Progenitor cell of endocrine pancreas (in vitro differentiated cells): ENCODE measurements at places on chromosomes 12 and 14.
A peak's percentile ranks its signal among the peaks of the same experiment; 100 is the strongest.

DNA sequence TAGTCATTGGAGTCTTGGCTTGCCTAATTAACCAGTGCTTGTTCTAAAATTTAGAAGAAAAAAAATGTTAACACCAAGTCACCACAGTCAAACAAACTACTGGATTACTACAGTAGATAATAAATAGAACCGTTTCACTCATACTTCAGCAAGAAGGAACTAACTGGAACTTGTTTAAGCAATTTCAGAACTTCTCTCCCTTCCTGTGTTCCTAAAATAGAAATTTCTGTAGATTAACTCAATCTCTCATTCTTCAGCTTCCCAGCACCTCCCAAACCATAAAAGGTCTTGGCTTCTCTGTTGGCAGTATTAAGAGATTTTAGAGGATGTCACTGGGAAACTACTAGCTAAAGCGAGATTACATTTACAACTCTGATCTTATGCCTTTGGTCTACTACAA, 18.6 kb downstream of the GNS start:
- DNase-seq: no peak

DNA sequence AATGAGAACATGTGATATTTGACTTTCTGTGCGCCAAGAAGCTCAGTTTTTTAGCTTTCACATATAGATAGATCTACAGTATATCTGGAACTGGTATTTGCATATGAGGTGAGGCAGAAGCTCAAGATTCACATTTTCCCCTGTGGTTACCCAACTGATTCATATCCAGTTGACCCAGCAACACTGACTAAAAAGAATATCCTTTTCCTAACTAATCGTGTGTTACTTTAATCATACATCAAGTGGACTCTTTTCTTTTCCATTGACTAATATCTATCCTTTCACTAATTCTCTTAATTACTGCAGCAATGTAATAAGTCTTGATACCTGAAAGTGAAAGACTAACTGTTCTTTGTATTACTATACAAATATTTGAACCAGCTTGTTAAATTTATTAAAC, 236.1 kb downstream of the AEBP2 start:
- no peak for DNase-seq

DNA sequence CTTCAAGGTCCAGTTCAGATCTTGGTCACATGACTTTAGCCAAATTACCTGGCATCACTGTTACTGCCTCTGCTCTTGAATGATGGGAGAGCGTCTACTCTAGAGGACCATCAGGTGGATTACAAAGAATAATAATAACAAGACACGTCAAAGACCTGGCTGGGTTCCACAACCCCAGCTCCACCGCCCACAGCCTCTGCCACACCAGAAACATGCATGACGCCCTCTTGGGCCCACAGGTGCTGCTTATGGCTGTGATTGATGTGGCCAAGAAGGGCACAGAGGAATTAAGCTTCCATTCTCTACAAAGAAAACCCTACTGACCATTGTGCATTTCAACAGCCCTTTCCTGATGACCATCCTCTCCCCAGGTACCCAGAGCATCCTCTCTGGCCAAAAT, 18.2 kb downstream of the SERPINA3 start:
- no peak for DNase-seq

DNA sequence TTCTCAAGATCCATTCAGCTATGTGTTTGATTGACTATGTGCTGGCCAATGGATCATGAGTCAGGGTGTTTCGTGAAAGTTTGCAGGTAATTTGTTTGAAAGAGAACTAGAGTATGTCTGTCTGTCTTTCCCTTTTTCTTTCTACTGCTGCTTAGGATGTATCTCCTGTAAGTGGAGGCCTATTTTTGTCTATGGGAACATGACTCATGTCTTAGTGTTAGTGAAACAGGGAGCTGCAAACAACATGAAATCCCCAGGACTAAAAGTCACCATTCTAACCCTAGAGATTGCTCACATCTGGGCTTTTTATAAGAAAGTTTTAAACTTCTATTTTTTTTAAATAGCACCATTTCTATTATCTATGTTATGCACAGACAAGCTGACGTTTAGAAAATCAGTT, 333.0 kb downstream of the CCER1 start:
- no peak for DNase-seq

DNA sequence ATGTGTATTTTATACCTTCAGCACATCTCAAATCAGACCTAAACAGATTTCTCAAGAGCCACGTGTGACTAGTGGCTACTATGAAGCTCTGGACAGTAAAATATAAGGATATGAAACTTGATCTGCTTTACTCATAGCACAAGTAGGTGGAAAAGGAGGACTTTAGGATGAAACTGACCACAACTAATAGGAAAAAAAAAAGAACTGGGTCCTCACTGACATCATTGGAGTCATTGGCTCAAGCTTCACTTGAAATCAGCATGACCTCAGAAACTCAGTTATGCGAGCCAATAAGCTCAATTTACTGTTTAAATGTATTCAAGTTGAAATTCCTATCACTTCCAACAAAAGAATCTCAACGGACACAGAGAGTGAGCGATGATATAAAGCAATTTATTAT, 34.1 kb upstream of the CIT start:
- DNase-seq: no peak

DNA sequence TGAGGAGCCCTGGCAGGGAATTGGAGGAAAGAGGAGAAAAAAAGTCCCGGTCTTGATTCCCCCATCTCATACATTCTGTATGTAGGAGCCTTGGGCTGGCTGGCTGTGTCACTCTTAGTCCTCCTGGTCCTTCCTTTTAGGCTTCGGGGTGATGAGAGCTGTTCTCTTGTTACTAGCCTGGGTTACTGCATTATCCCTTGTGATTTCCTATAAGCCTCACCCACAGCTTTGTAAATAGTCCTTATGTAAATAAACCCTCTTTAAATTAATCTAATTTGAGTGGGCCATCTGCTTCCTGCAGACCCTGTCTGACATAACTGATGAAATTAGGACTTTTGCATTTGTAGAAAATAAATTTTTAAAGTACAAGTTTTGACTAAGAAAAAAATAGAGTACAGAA, 19.2 kb downstream of the DNM1L start:
- DNase-seq: no peak

GRCh38 chr14:77752799-77753516, 8.0 kb downstream of the SNW1 start:
- no peak for DNase-seq

GRCh38 chr14:67269298-67270060, 28.2 kb downstream of the PALS1 start:
- DNase-seq: no peak

DNA sequence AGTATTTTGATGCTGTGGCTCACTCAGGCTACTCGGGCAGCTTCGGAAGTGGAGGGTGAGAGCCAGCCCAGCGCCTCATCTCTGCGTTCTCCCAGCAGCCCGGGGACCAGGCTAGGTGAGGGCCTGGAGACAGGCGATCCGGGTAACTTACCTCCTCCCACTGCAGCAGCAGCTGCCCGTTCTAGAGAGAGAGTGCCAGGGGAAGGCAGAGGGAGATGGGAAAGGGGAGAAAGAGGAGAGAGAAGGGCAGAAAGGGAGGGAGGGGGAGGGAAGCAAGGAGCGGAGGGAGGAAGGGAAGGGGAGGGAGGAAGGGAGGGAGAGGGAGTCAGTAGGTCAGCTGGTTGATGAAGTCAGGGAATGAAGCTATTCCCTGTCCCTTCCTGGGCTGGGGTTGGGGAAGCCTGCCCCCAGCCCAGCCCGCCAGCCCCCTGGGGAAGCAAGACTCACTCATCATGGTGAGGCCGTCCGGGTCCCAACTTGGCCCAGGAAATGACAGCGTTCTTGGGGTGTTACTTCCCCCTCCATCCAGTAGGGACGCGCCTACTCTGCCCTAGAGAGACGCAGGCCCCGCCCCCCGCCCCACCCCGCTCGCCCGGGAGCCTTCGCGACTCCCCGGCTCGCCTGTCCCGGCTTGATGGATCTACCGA, at the start of gene IFI27L2:
IFI27L2 (minus strand) TSS at position 494 of the 647 bp plus-strand sequence; CDS start at position 454, 40 bp downstream.
- peak; percentile 48 for DNase-seq

DNA sequence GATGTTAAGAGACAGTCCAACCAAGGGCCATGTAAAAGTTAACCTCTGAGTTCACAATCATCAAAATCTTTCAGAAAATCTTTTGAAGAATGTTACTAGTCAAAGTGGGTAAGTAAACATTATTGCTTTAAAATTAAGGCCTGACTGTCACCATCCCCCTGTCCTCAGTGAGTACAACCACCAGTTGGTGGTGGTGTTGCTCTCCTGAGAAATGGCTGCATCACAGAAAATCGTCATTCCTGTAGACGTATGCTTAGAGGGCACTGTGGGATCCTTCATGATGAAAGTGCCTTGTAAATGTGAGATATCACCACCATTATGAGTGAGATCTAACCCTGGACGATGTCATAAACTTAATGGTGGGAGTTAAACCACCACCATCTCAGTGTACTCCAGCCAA, 451.2 kb downstream of the RPS29 start:
- DNase-seq: no peak

GRCh38 chr12:124532331-124532750, 35.1 kb downstream of the NCOR2 start:
- DNase-seq: no peak

DNA sequence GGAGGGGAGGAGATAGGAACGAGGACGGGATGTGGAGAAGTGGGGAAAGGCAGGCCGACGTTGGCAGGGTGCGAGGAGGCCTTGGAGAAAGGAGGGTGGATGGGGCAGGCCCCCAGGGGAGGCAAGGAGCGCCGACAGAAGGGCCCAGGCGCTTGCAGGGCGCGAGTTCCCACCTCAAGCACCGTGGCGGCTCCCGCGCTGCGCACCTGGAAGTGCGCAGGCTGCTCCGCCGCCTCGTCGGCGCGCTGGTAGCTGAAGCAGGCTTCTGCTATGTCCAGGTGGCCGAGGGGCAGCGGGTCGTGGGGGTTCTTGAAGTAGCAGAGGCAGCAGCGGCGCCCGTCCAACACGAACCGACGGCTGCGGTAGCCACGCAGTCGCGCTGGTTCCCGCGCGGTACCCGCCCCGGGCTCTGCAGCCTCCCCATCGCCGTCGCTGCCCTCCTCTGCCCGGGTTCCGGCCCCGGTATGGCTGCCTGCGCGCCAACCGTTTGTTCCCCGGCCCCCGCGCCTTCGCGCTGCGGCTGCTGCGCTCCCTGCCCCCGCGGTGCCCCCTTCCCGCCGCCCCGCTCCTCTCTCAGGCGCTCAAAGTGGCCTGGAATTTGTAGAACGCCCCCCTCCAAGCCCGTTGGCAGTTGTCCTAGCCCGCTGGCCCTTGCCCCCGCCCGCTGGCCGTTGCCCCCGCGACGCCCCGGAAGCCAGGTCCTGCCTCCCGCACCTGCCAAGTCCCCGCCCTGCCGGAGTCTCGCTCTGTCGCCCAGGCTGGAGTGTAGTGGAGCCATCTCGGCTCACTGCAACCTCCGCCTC, 1.1 kb upstream of the ACTR6 start:
- peak; percentile 66 for DNase-seq

DNA sequence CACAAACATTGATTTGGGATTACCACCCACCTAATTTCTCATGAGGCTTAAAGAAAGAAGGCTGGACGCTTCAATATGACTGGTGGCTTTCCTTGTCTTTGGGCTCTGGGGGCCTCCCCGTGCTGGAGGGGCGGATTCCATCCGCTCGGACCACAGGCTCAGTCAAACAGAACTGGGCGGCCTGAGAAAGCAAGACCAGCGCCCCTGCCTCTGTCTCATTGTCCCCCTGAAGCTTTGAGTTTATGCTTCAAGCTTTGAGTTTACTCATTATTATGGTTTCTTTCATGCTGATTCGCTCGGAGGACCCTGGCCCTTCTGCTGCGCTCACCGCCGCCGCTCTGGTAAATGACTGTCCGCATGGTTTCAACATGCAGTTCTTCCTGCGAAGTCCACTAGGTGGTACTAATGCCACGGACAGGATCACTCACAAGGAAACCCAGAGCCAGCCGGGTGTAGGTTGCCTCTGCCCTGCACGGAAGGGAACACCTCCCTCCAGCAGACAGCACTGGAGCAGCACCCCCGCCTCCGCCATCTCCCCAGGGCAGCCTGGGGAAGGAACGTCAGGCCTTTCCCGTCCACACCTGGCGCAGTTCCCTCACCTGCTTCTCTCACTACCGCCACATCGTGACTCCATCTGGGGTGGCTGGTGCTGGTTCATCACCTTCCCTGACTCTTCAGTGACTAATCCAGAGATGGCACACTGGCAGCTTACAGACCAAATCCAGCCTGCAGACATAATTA, 13.2 kb upstream of the TIGAR start:
- DNase-seq: peak; percentile 72

GRCh38 chr14:44954750-44955149, 7.0 kb downstream of the KLHL28 start:
- DNase-seq: no peak

DNA sequence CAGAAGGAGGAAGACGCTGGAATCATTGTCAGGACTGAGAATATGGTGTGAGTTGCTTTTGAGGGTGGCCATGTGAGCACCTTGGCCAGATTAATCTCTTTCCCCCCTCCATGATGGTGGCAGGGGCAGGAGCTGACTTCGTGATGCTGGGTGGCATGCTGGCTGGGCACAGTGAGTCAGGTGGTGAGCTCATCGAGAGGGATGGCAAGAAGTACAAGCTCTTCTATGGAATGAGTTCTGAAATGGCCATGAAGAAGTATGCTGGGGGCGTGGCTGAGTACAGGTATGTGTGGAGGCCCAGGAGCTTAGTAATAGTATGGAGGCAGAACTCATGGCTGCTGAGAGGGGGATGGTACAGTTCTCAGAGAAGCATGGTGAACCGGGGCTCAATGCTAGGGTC, 4.3 kb downstream of the TINF2 start:
- DNase-seq: no peak

DNA sequence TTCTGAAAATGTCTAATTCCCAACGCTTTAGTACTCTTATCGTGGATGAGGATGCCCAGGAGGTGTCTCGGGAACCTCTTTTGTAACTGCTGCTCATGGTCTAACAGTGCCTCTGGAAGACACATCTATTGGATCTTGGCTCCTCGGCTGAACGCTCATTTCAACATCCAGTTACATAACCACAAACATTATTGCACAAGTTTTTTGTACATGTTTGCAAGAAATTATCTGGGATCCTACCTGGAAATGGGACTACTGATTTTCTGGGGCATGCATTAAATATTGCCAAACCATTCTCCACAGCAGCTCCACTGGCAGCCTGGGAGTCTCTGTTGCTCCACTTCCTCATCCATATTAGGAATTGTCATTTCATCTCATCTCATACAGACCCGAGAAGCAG, 117.5 kb upstream of the EVL start:
- DNase-seq: no peak

DNA sequence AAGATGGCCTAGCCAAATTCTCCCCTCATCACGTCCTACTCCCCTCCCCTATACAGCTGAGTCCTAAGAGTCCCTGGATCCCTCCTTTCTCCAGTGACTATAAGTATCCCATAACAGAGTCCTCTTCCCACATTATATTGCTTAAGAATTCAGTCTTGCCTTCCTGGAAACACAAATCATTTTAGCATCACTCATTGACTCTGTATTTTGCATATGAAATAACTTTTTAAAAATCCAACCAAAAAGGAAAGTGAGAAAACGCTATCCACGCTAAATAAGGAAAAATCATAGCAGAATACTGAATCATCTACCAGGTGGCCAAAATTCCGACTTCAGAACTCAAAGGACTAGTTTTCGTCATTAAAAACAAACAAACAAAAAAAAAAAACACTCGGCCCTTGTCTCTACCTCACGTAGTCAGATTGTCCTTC, 130.2 kb downstream of the GCH1 start:
- DNase-seq: no peak
